Activated CD4-positive, alpha-beta T cell treated with anti-CD3 and anti-CD28 coated beads, Interleukin-2, amount 50 U/mL, for 48 hours (primary cell): ENCODE measurements at places on chromosomes 7 and 10.

DNA sequence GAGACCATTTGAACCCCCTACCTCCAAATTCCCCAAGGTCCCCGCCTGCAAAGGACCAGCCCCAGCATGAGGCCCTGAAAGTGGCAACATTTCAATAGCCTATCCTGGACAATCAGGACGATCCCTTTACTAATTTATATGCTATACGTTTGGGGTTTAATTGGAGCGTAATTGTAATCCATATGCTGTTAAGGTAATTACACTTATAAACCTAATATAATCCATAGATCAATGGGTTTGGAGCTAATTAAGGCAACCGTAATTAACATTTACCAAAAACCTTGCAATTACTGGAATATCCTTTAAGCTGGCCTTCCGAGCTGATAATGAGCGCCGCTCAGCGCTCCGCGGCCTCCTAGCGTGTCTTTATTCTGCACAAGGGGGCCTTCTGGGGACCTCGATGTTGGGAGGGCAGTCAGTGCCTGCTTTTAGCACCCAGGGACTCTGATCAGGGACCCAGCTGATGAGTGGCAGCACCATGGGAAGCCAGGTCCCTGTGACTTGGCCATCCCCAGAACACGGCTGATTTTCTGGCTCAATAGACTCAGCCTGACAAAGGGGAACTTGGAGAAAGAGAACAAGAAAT lies 91.2 kb downstream of the LHPP start:
- no peak for DNase-seq

GRCh38 chr10:32346551-32347362 lies at the start of gene EPC1:
Gene EPC1, minus strand, starts transcription at chr10:32347158. Its CDS starts 243 bp downstream, at chr10:32346915.
- peak; percentile 84 for DNase-seq

DNA sequence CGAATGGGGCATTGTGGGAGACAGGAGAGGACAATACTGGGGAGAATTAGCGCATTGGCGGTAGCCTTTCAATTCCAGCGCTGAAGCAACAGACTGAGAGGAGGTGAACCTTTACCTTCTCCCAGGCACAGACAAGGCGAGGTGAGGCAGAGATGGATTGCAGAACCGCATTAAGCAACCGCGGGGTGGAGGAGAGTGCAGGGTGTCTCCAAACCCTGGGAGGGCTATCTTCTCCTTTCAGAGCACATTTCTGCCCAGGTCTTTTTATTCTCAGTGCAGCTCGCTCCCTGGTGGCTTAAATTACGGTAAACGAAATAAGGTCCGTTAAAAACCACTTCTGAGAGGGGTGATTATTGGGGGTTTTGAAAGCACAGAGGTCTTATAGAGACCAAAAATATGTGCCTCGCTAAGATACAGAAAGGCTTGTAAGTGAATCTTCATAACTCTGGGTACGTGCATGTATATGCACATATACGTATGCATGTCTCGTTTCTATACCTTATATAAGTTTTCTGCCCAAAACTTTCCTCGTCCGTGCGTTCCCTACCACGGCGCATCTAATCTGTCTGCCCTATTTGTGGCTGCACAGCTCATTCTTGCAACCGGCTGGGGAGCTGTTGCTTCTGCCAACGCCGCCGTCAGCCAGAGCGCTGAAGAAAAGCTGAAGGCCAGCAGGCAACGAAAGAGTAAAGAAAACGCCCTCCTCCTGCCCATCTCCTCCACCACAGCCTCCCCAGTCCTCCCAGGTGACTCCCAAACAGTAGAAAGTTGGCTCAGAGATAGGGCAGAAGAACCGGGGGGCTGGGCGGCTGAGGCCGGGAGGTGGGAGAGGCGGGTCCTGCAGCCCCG lies 895 bp upstream of the ZNF804B start:
- peak; percentile 3 for DNase-seq

- no peak for DNase-seq
Observed at GRCh38 chr7:106606120-106606519, 54.8 kb downstream of the CCDC71L start.

- DNase-seq: no peak
Observed at GRCh38 chr10:106866244-106866845, 298.2 kb downstream of the SORCS1 start.

- DNase-seq: no peak
Observed at GRCh38 chr7:70775570-70776156, 356.3 kb upstream of the GALNT17 start.

- no peak for DNase-seq
Observed at GRCh38 chr10:86958116-86958900, at the start of gene SNCG. Gene SNCG, plus strand, starts transcription at chr10:86958599. Its CDS starts 99 bp downstream, at chr10:86958698.

DNA sequence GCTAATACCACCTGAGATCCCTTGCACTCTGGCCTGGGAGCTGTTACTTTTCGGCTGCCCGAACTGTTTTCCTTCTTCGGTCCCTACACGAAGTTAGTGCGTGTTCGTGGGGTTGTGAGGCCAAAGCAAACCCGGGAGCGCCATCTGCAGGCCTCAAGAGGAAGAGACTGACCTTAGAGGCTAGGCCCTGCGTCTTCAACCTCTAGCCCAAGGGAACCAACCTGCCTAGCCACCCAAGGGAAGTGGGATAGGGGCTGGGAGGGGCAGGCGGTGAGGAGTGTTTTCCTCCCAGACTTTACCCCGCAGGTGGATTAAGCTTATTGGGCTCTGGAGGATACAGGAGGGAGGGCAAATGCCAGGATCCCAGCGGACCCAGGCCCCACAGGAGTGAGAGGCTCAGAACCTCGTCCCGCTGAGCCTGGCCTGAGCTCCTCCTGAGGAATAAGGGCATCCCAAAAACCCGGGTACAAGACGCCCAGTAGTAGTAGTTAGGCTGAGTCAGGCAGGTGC lies 1.7 kb upstream of the PAX2 start:
- DNase-seq: peak; percentile 55

DNA sequence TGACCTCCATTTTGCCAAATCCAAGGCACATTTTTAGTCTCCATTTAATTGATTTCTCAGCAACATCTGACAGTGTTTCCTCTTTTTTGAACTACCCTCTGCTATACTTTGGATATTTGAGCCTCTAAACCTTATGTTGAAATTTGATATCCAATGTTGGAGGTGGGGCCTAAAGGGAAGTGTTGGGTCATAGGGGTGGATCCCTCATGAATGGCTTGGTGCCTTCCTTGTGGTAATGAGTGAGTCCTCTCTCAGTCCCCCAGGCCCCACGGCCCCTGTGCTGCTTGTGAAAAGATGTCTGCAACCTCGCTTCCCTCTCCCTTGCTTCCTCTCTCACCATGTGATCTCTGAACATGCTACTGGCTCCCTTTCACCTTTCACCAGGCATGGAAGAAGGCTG lies 96.8 kb upstream of the DGKB start:
- no peak for DNase-seq

- DNase-seq: no peak
Observed at GRCh38 chr7:96728139-96728538, 18.5 kb upstream of the SEM1 start.

DNA sequence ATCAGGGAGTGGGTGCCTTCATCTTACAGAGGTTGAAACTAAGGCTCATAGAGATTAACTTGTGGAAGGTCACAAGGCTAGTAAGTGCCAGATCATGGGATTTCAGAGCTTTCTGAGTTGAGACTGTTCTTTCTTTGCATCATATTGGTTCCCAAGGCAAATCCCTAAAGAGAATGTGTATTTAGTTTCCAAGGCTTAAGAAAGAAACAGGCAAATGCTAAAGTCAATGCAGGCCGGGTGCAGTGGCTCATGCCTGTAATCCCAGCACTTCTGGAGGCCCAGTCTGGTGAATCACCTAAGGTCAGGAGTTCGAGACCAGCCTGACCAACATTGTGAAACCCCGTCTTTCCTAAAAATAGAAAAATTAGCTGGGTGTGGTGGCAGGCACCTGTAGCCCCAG lies 19.8 kb downstream of the CDK1 start:
- DNase-seq: no peak

- no peak for DNase-seq
Observed at GRCh38 chr10:123165445-123166072, 11.4 kb downstream of the BUB3 start.

GRCh38 chr7:30840141-30841024 lies 69.2 kb downstream of the MINDY4 start:
- DNase-seq: no peak

GRCh38 chr7:30076411-30076810 lies 48.2 kb downstream of the PLEKHA8 start:
- no peak for DNase-seq

DNA sequence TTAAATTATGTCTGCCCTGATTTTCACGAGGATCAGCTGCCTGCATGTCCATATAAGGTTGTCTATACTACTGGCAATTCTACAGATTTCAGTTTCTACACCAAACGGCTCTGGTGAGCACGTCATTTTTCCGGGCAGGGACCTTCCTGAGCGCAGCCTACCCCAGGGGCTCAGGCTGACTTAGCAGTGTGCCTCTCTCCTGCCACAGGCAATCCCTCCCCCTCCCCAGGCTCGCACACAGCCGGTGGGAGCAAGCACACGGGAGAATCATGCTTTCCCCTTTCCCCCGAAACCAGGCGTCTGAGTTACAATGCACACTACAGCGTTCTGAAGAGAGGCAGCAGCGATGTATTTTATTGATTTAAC lies 1.7 kb downstream of the KLF6 start:
- DNase-seq: peak; percentile 79

- no peak for DNase-seq
Observed at GRCh38 chr10:90373911-90374310, 483.9 kb downstream of the HTR7 start.

DNA sequence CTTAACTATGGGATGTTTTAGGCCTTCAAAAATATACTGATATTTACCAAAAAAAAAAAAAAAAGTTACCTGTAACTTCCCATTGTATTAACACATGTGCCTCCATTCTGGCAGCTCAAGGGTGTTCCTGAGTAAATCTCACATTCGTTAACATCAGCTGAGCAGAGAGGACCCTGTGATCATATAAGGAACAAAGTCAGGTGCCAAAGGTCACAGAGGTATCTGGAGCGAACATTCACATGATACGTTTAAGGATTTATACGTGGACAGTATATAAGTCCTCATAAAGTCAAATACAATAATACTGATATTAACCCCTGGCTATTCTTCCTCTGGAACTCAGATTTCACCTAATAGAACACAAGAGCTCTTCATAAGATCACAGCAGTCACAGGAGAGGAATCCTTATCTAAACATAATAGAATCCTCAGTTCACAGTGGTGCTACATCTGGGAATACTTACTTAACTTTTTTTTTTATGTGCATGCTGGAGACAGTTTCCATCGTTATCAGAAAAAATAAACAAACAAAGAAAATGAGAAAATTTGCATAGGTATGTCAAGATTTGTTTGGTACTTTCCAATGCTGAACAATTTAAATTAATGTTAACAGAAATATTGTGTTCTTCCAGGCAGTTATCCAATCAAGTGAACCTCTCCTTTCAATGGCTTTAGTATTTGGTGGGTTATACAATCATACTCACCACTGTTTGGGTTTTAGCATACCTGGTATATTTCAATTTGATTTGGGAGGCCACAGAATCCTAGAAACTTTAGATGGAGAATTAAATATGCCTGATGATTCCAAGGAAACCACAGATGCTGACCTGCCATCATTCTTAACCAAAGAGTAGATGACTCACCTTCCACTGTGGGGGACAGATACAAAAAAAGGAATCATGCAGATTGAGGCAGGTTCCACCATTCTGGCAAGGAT lies 6.6 kb downstream of the CUBN start:
- DNase-seq: no peak

GRCh38 chr10:86671419-86671818 lies 3.1 kb downstream of the LDB3 start:
- DNase-seq: no peak

DNA sequence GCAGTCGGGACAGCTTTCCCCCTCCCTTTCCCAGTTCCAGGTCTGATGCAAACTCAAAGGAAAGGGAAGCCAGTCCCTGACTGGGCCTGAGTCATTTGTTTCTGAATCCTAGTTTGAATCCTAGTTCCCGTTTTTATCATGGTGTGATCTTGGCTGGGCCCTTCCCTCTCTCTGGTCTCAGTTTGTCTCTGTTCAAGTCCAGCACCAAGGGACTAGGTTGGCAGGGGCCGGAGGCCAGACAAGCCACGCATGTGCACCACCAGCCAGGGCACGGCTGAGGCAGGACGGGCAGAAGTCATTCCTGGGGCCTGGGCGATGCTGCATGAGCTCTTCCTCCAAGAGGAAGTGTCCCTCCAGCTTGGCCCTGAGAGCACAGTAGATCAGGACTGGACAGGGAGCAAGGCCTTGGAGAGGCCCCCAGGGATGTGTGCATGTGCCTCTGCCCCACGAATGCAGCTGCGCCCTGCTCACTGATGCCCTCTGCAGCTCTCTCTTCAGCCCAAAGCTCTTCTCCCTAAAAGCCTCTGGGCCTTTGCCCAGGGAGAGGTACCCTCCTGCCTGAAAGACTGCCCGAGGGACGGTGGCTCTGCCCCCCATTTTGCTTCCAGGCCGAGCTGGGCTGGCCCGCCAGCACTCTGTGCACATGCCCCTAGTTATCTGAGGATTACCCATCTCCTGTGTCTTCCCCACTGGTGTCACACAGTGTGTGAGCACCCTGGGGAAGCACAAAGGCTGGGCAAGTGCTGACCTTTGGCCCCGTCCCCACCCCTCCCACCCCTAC lies 86.7 kb downstream of the ZMIZ1 start:
- DNase-seq: no peak

GRCh38 chr7:24346716-24347115 lies 62.7 kb downstream of the NPY start:
- no peak for DNase-seq

- no peak for DNase-seq
Observed at GRCh38 chr10:124041675-124042445, 51.5 kb downstream of the CHST15 start.

- no peak for DNase-seq
Observed at GRCh38 chr7:57202274-57202673, 70.0 kb upstream of the ZNF479 start.

GRCh38 chr7:123242467-123243092 lies 42.8 kb upstream of the SLC13A1 start:
- no peak for DNase-seq

GRCh38 chr7:15407910-15408309 lies 153.9 kb downstream of the AGMO start:
- DNase-seq: no peak

- no peak for DNase-seq
Observed at GRCh38 chr7:109782806-109783205, 1213.1 kb downstream of the DNAJB9 start.

GRCh38 chr10:63286754-63287264 lies 153.7 kb downstream of the NRBF2 start:
- DNase-seq: no peak

DNA sequence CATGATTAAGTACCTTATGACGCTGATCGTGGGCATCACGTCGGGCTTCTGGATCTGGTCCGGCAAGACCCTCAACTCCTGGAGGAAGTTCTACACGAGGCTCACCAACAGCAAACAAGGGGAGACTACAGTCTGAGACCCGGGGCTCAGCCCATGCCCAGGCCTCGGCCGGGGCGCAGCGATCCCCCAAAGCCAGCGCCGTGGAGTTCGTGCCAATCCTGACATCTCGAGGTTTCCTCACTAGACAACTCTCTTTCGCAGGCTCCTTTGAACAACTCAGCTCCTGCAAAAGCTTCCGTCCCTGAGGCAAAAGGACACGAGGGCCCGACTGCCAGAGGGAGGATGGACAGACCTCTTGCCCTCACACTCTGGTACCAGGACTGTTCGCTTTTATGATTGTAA lies 2.5 kb downstream of the FZD1 start:
- DNase-seq: no peak

DNA sequence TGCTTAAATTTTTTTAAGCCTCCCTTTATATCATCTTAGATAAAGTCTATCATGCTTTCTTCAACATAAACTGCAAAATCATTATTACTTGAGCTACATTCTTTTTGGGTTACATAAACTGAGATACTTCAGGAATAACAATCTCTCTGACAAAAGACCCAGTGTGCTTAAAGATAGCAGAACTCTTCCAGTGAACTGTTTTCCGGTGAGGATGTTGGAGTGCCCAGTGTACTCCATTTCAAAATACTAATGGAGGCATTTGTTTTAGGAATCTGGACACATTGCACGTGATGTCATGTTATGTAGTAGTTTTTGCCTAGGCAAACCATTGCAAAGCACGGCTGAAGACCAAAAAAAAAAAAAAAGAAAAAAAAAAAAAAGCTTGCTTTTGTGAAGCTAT lies 388.2 kb upstream of the CELF2 start:
- DNase-seq: no peak
